ENCODE measurements at places on chromosomes 2 and 18.

GRCh38 chr2:979069-979928 is 28.6 kb downstream of the SNTG2 start:
- DNase-seq, result no peak

GRCh38 chr2:239371726-239372686 is 28.8 kb downstream of the HDAC4 start:
- no peak for DNase-seq

- no peak for DNase-seq
Measured at GRCh38 chr2:24576617-24577016, 85.6 kb downstream of the NCOA1 start.

- no peak for DNase-seq
Measured at GRCh38 chr2:215071676-215072075, 66.8 kb downstream of the ABCA12 start.

DNA sequence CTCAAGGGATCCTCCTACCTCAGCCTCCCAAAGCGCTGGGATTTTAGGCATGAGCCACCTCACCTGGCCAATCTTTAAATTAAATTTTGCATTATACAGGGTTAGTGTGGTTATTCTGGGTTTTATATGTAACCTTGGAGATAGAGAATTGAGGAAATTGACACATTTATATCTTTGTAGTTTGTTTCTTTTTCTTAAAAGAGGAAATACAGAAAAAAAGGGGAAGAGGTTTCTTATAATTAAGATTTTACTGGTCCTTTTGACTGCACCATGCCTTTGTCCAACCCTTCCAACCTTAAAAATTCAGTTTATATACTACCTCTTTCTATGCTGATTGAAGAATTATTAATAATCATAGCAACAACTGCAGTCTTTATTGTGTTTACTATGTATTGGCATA is 210.1 kb upstream of the STON1 start:
- DNase-seq, result no peak

- no peak for DNase-seq
Measured at GRCh38 chr2:127614731-127615130, 31.2 kb upstream of the GPR17 start.

- no peak for DNase-seq
Measured at GRCh38 chr2:150909613-150910012, 352.1 kb downstream of the RBM43 start.

DNA sequence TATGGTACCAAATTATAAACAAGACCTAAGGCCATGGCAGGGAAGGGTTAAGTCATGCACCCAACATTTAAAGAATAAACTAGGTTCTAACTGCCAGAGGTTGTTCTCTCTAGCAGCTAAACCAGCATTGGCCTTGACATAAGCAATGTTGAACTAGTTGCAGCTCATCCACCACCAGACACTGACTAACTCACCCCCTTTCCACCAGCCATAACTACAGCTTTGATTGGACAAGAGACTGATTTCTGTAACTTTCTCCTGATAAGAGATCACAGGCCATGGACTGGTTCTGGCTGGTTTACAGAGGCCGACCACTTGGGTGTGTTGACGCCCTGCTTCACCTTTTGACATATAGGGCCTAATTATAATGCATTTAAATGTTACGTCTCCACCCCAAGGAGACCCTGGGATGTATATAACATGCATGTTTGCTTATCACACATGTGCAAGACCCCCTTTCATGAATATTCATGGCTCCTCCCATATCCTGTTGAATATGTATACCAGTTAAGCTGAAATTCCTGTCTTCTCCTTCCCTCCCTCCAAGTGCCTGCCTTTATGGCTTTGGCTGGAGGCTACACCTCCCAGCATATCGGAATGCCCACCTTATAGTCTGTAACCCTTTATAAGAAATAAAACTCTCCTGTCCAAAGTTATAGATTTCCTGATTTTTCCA is 75.9 kb downstream of the MRPS9 start:
- no peak for DNase-seq

GRCh38 chr2:231785413-231785812 is 832 bp upstream of the COPS7B start:
- DNase-seq, result no peak

DNA sequence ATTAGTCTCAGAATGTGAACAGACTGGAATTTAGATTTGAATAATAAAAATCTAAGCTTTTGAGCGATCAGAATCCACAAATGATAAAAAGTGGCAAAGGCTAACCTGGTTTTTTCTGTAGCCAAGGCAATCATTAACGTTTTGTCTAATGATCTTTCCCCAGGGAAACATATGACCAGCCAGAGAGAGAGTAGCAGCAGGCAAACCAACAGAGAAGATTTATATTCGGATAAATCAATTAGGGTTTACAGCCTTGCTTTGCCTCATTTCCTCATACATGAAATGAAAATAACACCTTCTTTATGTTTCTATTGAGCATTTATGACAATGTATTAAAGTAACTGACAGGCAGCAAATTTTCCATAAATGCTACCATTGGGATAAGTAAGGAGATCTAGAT is 14.5 kb downstream of the TIA1 start:
- no peak for DNase-seq

GRCh38 chr2:59888015-59888414 is 665.4 kb downstream of the BCL11A start:
- peak; percentile 19 for DNase-seq

DNA sequence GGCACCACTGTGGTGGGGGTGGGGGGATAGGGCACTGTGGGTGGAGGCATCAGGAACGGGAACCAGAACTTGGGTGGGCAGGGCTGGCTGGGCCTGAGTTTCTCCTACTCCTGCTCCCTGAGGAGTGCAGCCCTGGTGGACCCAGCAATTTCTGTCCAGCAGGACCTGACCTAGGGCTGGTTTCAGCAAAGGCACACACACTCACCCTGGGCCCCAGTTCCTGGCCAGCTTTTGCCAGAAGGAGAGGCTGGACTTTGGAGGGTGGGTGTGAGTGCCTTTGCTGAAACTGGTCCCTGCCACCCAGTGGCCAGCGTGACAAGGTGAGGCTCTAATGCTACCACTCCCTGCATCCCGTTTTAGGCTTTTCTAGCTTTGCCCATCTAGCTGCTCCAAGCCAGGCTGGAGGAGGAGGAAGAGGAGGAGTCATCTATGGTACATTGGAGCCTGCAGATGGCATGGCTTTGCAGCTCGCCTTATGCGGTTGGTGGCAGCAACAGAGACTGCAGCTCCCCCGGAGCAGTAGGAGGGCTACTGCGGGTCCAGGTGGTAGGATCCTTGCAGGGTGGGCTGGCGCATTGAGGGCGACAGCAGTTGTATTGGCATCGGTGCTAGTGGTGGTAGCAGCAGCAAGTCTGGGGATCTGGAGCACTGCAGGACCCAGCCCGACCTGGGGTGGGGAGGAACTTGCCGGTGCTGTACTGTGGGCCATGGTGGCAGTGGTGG is 40.4 kb upstream of the IMP4 start:
- no peak for DNase-seq

DNA sequence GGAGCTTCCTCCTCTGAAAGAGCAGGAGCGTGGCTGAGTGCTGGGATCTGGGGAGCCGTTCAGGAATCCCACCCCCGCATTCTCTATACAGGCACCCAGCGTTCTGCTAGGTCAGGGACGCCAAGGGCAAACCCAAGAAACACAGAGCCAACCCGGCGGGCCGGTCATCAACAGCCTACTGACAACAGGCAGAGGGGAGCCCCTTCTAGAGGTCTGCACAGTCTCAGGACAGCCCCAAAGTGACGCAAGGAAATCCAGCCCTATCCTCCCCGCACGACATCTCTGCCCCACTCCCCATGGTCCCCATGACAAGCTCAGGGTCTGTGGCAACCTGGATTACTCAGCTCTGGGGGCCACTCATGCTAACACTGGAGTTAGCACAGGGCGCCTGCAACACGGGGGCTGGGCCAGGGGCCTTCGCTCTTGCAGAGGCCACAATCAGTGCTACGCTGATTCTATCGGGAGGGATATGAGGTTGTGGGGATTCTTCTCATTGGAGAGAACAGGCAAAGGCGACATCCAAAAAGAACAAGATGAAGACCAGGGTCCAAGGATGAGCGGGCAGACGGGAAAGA is 81.6 kb downstream of the PXDN start:
- DNase-seq, result no peak

- no peak for DNase-seq
Measured at GRCh38 chr2:75765798-75766197, 55.1 kb upstream of the GCFC2 start.

Measured in activated T-cell treated with anti-CD3 and anti-CD28 coated beads for 1 hour (primary cell).